Ureter (tissue), 1 donor: ENCODE measurements at places on chromosomes 12 and 14.

DNA sequence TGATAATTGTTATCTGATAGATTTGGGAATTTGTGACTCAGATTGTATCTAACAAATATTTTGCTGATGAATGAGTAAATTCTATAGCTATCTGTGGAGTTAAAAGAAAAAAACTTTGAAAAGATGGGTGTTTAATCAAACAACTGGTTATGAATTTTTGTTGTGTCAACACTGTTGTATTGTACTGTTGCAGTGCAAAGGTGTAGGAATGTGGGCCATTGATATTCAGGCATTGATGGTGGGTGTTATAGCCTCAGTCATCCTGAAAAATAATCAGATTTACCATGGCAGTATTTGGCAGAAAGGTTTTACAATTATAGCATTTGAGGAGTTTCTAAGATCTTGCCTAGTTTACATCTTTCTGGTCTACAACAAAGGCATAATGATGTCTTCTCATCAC lies 15.4 kb downstream of the DRAM1 start:
- no peak for DNase-seq

GRCh38 chr14:61513986-61514830 lies 181.1 kb upstream of the HIF1A start:
- DNase-seq = no peak

- DNase-seq = peak; percentile 28
Measured at GRCh38 chr14:101113835-101114725, 210.6 kb upstream of the RTL1 start.

DNA sequence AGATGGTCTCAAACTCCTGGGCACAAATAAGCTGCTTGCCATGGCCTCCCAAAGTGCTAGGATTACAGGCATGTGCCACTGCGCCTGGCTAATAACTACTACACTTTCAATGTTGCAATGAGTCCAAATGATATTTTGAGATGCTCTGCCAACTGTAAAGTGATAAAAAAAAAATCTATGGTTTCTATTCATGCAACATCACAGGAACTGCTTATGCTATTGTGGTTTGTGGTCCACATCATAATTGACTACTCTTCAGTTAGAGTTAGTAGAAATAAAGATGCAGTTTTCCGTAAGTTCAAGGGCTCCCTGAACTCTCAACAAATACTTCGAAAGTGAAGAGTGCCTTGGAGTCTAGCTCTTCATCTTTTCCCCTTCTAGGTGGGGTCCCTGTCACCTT lies 239.4 kb downstream of the C12orf75 start:
- no peak for DNase-seq

- no peak for DNase-seq
Measured at GRCh38 chr14:97414718-97415098, 617.5 kb downstream of the VRK1 start.

GRCh38 chr14:81303258-81303935 lies 82.6 kb upstream of the GTF2A1 start:
- peak; percentile 89 for DNase-seq

- no peak for DNase-seq
Measured at GRCh38 chr12:34297790-34298164, 275.5 kb downstream of the ALG10 start.

DNA sequence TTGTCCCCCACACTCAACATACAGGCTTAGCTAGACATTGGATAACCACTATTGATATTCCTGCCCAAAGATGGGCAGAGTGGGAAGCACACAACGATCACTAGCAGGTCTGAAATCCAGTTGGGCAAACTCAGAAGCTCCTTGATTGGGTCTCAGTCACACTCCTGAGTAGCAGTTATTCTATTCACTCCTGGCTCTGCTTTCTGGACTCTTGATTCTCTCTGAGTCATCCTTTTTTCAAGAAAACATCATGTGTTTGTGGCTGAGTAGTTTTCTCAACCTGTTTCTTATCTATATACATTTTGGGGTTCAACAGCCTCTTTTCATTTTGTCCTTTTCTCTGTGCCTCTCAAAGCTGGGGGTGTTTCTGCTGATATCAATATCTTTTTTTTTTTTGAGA lies 46.0 kb upstream of the MANSC4 start:
- DNase-seq = no peak

DNA sequence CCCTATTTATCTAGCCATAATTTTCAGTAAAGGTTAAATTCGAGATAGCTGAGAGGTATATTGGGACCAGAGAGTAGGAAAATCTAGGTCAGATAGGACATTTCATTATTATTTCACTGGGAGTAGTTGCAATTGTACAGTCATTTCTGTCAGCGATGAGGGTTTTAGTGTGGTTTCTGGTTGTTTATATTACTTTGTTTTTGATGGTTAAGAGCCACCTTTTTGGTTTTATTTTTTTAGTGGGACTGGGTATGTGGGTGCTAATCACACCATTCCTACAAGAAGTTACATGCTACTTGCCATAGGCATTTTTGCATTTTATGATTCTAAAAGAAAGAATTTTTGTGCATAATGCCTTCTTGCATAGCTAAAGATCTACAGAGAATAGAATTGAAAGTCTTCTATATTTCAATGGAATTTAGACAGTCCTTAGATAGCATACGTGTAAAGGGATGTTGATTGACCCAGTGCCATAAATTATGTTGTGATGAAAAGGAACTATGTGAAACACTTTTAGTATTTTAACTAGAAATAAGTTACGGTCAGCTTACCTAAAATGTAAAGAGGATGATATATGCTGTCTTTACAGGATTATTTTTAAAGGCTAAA lies 85.2 kb downstream of the KTN1 start:
- DNase-seq = no peak

DNA sequence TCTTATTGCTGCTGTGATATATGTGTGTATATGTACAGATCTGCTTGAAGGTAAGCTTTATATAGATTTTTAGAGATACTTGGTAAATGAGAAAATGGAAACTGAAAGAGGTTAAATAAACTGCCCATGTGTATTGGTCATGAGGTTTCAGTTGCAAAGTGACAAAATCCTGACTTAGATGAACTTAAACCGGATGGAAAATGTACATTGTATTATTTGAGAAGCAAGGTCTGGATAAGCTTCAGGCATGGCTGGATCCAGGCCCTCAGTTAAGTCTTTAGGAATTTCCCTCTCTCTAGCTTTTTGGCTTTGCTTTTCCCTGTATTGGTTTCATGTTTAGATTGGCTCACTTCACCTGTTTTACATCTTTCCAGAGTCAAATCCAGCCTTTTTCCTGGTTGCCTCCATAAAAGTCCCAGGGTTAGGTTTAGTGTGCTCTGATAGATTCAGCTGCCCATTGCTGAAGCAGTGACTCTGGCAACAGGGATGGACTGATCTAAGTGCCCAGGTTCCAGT lies 21.0 kb upstream of the MAP1LC3B2 start:
- no peak for DNase-seq

- DNase-seq = no peak
Measured at GRCh38 chr12:74780182-74780849, 242.7 kb downstream of the ATXN7L3B start.

GRCh38 chr12:109151457-109151856 lies 35.1 kb downstream of the ACACB start:
- no peak for DNase-seq

- no peak for DNase-seq
Measured at GRCh38 chr14:67666750-67667449, 7.5 kb downstream of the VTI1B start.

GRCh38 chr14:64637735-64638473 lies 66.3 kb upstream of the PLEKHG3 start:
- no peak for DNase-seq

GRCh38 chr14:98692832-98693231 lies 579.2 kb downstream of the BCL11B start:
- DNase-seq = no peak

DNA sequence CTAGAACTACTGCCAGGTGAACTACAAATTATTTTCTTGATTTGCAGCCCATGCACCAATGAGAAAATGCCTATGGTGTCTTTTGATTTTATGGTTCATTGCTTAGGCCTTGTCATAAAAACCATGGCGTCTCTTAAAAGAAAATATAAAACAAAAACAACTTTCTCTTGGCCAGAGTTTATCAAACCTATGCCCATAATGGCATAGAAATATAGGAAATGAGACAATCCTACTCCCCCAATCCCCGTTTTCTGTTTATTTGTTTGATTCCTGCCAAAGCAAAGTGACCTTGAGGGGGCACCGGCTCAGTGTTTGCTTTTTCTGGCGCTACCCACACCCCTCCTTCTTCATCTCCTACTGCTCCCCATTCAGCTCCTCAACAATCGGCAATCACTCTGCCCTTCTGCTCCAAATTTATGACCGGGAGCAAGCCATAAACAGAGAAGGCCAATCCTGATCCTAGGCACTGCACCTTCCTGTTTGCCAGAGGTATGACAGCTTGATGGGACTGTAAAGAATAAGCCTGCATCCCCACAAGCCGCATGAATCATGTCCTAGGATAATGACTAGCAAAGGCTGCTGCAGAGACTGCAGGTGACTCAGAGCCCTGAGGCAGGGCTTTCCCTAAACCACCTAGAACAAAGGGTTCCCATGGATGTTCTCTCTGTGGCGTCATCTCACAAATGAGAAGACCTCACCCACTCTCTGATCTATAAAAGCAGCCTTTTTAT lies 874.9 kb downstream of the NRXN3 start:
- DNase-seq = no peak

DNA sequence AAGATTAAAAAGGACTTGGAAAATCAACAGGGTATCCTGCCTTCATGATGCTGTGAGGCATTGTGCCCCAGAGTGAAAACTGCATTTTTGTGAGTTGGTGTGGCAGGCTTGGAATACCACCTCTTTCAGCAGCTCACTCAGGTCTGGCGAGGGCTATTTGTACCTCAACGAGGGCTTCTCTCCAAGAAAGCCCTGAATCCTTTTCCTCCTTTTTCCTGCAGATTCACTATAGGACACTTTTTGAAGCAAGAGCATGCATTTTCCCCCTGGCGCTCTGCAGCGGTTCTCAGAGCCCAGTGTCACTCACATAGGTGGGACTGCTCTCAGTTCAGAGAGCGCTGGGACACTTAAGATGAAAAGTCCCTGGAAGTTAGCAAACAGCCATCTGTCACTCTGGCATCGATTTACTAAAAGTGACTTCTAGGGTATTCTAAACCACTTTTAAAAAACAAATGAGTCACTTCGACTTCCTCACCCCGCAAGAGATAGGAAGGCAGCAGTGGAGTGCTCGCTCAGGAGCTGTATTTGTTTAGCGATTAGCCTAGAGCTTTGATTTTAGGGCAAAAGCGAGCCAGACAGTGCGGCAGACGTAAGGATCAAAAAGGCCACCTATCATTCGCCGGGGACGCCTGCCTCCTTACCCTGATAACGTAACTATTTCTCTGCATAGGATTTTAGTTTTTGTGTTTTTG lies 782 bp upstream of the LGR5 start:
- no peak for DNase-seq

- DNase-seq = no peak
Measured at GRCh38 chr12:106645465-106646330, 62.9 kb downstream of the RFX4 start.

GRCh38 chr12:42277396-42278127 lies 39.5 kb upstream of the YAF2 start:
- DNase-seq = no peak

GRCh38 chr12:18224745-18225144 lies 36.6 kb upstream of the PIK3C2G start:
- DNase-seq = no peak

DNA sequence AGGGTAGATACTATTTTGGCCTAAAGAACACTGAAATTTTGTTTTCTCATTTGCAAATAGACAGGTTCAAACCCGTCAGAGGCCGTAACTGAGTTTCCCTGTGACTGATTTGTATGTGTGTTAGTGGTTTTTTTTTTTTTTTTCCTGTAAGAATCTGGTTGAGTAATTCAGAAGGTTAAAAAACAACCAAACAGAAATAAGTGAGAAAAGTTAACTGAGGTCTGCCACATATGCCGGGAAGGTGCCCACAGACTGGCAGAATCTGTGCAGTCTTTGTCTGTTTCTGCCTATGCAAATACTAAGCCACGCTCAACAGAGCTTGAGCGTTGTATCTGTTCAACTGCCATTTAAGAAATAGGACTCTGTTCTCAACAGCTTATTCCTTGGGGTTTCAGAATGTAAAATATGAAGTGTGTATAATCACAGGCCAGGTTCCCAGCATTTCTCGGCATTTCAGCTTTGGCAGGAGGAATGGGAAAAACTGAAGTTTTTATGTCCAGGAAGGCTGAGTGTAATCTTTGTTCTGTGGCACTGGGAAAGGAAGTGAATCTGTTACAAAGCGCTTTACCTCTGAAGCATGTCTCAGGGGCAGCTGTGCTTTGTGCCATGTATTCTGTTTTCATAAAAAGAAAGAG lies 181.9 kb downstream of the PRKCH start:
- no peak for DNase-seq

DNA sequence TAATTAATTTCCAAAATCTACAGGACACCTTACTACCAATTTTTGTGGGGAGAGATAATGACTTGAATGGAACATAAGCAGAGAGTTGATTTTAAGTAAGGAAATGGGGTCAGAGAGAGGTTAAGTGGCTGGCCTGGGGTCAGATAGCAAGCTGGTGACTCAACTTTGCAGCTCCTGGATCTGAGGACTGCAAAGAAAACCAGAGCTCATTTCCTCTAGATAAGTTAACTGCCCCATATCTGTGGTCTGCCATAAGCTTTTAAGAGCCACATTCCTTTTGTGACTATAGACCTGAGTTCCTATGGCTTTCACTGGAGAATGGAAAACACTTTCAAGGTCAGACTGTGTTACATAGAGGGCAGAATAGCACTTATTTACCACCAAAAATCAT lies 201.2 kb upstream of the PRICKLE1 start:
- no peak for DNase-seq

DNA sequence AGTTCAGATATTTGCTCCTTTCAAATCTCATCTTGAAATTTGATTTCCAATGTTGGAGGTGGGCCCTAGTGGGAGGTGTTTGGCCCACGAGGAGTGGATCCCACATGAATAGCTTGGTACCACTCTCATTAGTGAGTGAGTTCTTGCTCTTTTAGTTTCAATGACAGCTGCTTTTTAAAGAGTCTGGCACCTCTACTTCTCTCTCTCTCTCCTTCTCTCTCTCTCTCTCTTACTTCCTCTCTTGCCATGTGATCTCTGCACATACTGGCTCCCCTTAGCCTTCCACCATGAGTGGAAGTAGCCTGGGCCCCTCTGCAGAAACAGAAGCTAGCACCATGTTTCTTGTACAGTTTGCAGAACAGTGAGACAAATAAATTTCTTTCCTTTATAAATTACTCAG lies 25.1 kb downstream of the GPR65 start:
- no peak for DNase-seq

DNA sequence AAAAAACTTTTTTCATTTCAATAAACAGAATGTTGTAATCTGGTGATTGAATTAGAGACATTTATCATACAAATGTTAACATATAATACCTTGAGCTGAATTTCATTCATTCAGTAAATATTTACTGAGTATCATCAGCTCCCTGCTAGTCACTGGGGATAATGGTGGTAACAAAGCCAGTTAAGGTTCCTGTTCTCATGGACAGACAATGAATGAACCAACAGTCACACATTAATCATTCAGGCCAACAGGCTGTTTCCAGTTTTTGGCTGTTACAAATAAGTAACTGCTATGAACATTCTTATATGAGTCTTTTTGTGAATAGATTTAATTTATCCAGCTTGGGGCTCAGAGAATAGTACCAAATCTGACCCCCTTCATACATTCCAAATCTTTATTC lies 13.5 kb downstream of the EXD2 start:
- no peak for DNase-seq

- no peak for DNase-seq
Measured at GRCh38 chr12:22812531-22812930, 187.6 kb downstream of the ETNK1 start.
